Left lung (tissue), 14 donors: ENCODE measurements at places on chromosomes 7 and 10. TPM values are rescaled to one million over a fixed set of nuclear protein-coding genes. Genes with fewer than 3 reads are reported as not detected.
A peak's percentile ranks its signal among the peaks of the same experiment; 100 is the strongest.

GRCh38 chr10:23980094-23980493, 228.8 kb upstream of the KIAA1217 start:
- DNase-seq = no peak

- DNase-seq = no peak
These were observed 24.0 kb downstream of the ELFN1 start for GRCh38 chr7:1693991-1694524.

DNA sequence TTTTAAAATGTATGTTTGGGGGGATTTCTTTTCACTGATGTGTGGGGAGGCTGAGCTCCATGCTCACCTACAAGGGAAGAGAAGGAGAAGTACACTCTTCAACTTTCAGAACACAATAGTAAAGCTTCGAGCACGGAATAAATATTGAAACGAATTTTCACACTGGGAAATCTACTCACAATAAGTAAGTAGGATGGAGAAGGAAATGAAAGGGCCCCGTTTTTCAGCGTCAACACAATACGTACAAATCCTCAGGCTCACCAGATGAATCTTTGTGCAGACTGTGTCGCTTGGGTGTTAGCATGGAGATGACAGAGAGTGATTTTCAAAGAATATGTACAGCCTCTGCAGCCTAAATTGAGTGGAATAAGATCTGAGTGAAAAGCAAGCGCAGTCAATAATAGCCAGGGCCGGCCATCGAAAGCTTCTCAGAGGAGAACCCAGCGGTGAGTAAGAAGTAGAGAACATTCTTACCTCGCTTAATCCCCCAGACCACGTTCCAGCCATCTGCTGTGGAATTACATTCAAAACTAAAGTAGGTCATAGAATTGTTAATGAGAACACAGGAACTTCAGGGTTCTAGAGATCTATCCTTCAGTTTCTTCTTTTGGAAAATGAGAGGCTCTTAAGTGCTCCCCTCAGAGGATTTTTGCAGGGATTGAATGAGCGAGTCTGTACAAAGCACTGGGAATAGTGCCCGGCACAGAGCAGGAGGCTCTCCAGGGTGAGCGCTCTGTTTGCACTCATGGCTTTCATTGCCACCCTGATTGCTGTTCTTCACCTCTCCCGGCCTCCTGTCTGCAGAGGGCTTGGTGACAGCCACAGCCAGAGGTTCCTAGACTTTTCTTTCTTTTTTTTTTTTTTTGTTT, 292.8 kb downstream of the SFMBT2 start:
- DNase-seq = no peak

DNA sequence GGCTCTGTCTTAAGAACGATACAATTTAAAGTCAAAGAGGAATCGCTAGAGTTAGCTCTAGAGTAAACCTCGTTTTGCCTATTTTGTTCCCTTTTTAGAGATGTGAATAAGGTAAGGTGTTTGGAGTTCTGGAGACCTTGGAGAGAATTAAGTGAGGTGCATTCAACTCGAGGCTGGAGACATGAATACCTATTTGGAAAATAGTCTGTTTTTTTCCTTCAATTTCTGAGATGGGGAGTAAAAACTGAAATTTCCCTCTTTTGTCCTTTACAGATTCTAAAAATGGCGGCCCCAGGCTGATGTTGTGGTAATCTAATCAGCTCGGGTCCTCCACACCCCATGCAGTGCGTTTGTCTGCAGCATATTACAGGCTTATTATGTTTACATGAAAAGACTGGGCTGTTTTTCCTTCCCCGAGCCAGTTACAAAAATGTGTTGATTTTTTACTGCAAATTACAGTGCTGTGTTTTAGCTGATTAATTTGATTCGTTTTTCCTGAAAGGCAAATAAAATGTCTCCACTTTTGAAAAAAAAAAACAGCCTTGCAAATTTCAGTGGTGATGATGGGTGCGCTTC, 1.5 kb downstream of the KMT2E start:
- DNase-seq = peak; percentile 68

DNA sequence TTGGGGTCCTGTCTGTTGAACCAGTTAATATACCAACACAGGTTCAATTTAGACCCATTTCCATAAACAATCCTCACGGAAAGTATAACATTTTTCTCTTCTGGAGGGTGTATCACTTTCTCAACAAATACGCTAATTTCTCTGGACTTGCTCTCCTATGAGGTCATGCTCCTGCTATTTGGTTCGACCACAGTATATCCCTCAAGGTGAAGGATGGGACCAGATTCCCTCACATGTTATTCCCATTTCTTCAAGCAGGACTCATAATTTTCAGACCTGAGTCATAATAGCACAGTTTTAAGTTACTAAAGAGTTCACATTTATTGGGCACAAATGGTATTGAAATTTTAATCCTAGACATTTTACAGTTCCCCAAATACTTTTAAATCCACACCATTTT, 57.2 kb downstream of the ADAM12 start:
- no peak for DNase-seq

GRCh38 chr7:88437132-88437531, 130.4 kb upstream of the STEAP4 start:
- DNase-seq = no peak

DNA sequence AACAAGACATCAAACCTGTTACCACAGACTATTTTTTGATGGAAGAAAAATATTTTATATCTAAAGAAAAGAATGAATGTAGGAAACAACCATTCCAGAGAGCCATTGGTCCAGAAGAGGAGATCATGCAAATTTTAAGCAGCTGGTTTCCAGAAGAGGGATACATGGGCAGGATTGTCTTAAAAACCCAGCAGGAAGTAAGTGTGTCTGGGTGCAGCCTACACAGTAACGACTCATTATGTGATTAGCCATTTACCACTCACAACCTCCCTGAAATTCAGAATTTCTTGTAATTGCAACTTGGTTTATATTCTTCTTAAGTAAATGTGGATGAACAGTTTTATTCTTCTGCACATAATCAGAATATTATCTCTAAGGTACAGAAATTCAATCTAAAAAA, 46.2 kb downstream of the NOC3L start:
- DNase-seq = no peak

GRCh38 chr7:143384661-143385631, 3.8 kb downstream of the ZYX start:
- DNase-seq = no peak

GRCh38 chr10:84329986-84330651, 1.7 kb downstream of the CCSER2 start:
- no peak for DNase-seq

GRCh38 chr7:66319407-66319979, 114.4 kb downstream of the TPST1 start:
- DNase-seq = no peak

GRCh38 chr10:28684157-28684985, 7.0 kb downstream of the BAMBI start:
- no peak for DNase-seq

- no peak for DNase-seq
These were observed 28.7 kb downstream of the ICA1 start for GRCh38 chr7:8232999-8233847.

GRCh38 chr10:35636956-35637355, 5.1 kb downstream of the FZD8 start:
- no peak for DNase-seq

DNA sequence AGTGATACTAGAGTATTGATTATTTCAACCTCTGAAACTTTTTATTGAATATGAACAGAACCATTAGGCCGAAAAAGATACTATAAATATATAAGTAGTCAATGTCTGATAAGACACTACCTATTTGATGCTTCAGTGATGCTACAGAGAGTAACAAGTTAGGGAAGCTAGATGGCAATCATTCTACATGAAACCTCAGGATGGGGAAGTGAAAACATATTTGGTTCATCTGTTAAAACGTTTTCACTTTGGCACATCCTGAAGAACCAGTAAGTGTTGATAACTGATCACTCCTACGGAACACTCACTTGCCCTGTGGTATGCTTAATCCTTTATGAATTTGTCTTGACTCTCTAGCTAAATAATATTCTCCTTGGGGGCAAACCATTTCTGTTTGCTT, 1064.9 kb downstream of the NXPH1 start:
- DNase-seq = no peak

CHAT gene
- not detected for total RNA-seq

NPFFR1 gene
- total RNA-seq = 0.20 TPM

CACNB2 gene
- total RNA-seq = 5.7 TPM

AKR1C4 gene
- total RNA-seq = not detected
